Mesenteric fat pad (tissue), 1 donor: ENCODE measurements at places on chromosomes 1 and 21.

GRCh38 chr1:196209265-196209664, 399.0 kb downstream of the KCNT2 start:
- DNase-seq = no peak

GRCh38 chr1:72075425-72075824, 206.9 kb downstream of the NEGR1 start:
- no peak for DNase-seq

DNA sequence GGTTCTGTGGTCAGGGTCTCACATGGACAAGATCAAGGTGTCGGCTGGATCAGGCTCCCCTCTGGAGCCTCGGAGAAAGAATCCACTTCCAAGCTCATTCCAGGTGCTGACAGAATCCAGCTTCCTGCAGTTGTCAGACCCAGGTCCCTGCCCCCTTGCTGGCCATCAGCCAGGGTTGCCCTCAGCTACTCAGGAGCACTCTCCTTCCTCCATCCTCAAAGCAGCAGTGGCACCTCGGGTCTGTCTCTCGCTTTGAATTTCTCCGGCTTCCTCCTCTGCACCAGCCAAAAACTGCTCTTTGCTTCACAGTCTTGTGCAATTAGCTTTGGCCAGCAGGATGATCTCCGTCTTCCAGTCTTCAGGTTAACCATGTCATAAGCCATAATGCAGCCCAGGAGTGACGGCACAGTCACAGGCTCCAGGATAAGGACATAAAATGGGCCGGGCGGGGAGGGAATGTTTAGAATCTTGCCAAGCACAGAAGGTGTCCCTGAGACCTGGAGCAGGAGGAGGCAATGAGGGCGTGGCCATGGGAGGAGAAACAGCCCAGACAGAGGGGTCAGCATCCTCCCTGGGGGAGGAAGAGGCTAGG, 79.4 kb upstream of the SLC25A33 start:
- no peak for DNase-seq

DNA sequence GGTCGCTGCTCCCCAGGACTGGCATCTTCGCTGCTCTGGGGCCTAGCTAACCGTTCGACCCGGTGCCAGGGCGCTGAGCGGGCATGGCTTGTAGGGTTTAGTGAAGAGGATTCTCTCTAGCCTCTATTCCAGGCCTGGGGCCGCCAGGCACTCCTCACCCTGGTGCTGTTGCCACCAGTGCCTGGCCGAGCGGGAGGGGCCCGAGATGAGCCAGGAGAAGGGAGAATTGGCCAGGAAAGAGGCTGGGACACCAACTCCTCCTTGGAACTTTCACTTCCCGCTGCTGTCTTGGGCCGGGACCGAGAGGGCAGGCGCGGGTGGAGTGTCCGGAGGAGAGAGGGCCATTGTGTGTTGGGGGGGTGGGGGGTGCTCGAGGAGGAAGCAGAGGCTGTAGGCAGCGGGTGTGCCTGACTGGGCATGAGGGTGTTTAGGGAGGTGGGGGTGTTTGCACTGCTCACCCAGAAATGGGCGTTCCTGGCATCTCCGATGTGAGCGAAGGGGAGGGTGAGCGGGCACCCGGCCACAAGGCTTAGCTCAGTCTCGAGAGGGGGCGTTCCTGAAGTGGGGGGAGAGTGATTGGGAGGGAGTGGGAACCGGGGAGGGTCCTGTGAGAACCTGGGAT, 772 bp downstream of the ADAM15 start:
- DNase-seq = no peak

GRCh38 chr21:34597406-34597805, 17.5 kb downstream of the RCAN1 start:
- DNase-seq = no peak

DNA sequence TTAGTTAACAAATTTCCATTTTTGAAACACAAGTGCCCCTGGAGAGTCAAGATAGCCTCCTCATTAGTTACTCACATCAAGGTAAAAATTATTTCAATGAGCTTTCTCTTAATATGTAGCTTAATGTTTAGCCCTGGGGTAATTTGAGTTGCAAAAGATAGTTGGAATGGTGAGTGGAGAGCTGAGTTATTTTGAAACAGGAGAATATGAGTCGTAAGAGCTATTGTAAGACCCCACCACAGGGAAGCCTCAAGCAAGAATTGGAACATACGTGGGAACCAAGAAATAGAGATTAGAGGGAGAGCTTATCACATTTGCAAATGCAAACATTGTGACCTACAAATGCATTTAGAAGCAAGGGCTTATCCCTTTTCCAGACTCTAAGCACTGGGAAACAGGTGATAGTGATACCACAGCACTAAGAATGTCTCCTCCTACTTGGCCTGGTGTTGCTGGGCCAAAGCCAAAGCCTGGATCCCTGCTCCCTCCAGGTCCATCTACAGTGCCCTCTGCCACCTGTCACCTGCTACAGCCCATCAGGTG, 635.1 kb downstream of the PTPRC start:
- no peak for DNase-seq

- DNase-seq = no peak
Observed at GRCh38 chr1:151619489-151620093, 7.7 kb downstream of the SNX27 start.
